ENCODE measurements at places on chromosomes 6 and 20.

- no peak for DNase-seq
Measured at GRCh38 chr20:20448881-20449280, 81.0 kb downstream of the INSM1 start.

- no peak for DNase-seq
Measured at GRCh38 chr6:55437141-55437540, 109.9 kb downstream of the GFRAL start.

- DNase-seq = no peak
Measured at GRCh38 chr20:18050628-18051027, 7.1 kb downstream of the OVOL2 start.

DNA sequence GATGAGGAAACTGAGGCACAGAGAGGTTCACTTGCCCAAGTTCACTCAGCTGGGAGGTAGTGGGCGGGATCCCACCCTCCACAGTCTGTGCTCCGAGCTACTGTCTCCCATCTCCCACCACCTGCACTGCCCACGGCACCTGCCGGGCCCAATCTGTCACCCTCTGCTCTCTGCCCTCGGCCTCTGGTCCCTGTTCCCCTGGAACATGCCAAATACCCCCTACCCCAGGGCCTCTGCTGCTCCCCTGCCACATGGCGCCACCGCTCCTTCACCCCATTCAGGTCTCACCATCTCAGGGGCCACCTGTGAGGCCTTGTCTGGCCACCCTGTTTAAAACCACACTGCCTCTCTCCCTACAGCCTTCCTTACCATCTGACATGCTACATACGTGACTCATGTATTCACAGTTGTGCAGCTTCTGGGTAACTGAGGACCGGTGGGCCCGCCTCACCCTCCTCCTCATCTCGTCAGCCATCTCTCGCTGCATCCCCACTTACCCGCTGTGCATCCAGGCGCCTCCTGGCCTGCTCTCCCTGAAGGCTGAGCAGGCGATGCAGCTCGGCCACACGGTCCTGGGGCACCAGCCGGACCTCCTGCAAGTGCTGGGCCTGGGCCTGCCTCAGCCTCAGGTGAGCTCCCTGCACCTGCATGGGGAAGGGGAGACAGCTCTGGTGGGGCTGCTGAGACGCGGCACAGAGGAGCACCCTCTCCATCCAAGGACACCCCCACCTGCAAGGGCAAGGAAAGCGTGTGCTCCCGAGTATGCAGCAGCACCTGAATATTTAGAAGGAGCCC, 50.6 kb downstream of the GINS1 start:
- no peak for DNase-seq

DNA sequence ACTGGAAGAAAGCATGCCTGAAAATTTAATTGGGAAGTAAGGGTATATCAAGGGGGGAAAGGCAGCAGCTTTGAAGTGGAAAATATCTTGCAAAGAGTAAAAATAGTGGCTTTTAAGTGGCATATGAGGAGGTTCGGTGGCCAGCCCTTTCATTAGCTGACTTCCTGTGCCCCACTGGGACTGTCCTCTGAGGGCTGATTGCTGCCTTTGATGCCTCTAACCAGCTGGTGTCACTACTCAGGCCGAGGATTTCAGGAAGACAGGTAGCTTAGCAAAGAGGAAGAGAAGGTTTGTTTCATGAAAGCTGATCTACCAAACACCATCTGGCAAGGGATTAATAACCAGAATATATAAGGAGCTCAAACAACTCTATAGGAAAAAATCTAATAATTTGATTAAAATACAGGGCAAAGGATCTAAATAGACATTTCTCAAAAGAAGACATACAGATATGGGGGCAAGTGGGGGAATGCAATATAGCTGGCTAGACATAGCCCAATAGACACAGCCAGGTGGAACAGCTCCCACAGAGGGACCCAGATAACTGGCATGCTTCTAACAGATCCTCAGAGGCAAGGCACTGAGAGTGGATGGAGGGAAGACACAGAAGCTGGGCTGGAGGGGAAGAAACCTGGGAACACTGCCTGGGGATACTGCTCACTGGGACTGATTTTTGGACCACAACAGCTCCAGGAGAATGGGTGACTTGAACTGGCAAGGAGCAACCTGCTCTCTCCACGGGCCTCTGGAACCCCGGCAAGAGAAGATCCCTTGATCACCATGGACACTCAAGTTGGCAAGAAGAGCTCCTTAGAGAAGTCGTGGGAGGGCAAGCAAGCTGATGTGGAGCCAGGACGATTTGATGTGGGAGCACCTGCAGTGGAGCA, 33.2 kb downstream of the CCN2 start:
- no peak for DNase-seq

- DNase-seq = no peak
Measured at GRCh38 chr6:89836639-89837222, 7.1 kb downstream of the CASP8AP2 start.

DNA sequence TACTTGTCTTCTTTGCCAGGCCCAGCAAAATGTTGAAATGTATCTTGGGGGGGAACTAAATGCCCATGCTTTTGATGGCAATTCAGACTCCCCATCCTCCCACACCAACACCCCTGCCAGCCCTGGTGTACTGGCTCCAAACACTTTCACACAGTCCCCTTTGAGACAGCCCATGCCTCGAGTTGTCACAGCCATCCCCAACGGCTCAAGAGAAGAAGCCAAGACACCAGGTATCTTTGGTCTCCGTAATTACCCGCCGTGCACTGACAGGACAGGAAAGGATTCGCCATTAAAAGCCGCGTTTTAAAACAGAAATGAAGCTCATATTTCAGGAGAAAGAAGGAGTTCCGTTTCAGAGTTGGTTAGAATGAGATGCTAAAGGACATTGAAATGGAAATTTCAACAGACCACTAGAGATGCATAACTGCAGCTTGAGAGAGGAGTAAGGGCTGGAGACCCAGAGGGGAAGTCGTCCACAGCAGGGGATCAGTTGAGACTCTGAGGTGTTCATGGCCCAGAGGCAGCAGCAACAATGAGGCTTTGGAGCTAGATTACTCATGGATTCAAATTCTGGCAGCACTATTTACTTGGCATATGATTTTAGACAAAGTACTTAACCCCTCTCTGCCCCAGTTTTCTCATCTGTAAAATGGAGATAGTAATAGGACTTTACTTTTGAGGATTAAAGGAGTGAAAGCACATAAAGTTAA, 63.5 kb upstream of the ADGRF1 start:
- no peak for DNase-seq

GRCh38 chr20:62776692-62777527, 19.4 kb upstream of the MRGBP start:
- DNase-seq = no peak

- no peak for DNase-seq
Measured at GRCh38 chr20:32435449-32436107, 77.4 kb downstream of the ASXL1 start.

GRCh38 chr6:4134841-4135664, at the start of gene ECI2:
Gene ECI2 (minus strand): TSS chr6:4135575. CDS start chr6:4135560, 15 bp downstream.
- DNase-seq = no peak

DNA sequence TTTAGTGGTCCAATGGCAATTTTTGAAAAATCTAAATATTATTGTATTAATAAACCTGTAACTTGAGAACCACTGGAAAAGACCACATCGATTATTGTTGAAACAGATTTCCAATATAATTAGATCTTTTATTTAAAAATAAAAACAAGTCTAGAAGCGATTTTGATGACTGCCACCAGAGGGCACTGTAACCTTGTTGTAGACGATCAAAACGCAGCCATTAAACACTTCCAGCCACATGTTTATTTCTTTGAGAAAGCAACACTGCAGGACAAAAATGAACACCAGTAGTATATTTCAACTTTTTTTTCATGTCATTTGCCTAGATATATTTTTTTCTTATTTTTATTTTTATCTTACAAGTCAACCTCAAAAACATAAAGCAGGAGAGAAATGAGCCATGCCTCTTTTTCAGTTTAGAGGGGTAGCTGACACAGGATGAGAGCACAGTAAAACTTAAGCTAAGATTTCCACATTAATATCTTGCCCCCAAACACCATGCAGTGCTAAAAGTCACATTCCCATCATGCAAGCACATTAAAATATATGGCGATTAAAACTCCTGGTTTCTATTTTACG, 115.4 kb downstream of the OPRM1 start:
- no peak for DNase-seq

DNA sequence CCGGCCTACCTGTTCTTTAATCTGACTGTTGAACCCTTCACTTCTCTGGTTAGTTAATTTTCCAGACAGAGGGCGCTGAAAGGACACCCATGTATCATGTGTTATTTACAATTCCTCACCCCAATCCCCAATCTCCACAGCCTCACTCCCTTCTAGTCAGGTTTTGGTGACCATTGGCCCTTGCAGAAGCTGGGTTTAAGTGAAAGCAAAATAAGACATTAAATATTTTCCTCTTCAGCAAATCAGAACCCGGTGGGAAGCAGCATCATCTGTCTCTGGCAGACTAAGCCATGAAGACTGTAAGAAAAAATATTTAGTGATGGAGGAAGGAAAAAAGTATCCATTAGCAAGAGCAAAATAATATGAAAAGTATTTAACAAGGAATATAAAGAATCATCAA, 9.4 kb upstream of the HLA-DQA1 start:
- no peak for DNase-seq

- DNase-seq = no peak
Measured at GRCh38 chr6:118896339-118897136, 2.6 kb downstream of the ASF1A start.

DNA sequence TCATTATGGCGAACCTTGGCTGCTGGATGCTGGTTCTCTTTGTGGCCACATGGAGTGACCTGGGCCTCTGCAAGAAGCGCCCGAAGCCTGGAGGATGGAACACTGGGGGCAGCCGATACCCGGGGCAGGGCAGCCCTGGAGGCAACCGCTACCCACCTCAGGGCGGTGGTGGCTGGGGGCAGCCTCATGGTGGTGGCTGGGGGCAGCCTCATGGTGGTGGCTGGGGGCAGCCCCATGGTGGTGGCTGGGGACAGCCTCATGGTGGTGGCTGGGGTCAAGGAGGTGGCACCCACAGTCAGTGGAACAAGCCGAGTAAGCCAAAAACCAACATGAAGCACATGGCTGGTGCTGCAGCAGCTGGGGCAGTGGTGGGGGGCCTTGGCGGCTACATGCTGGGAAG, 22.5 kb upstream of the PRND start:
- no peak for DNase-seq

DNA sequence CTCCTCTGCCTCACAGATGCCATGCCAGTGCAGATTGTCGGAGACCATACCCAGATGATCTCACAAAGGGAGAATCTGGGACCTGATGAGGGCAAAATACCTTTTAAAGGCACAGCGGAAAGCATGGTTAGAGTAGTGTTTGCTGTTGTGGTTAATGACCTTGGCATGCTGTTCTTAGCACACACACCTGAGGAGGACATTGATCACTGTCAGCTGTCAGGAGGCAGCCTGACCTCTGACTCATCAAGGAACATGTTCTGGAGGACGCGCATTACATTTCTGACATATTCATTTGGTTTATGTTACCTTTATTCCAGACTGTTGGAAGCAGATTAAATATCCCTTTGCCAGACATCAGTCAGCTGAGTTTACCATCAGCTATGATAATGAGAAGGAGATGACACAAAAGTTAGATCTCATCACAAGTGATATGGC, 57.1 kb downstream of the GOPC start:
- DNase-seq = no peak

GRCh38 chr6:36613200-36613995, 19.2 kb downstream of the SRSF3 start:
- DNase-seq = no peak

GRCh38 chr20:50814438-50815161, 19.7 kb downstream of the BCAS4 start:
- DNase-seq = no peak

GRCh38 chr6:66054967-66055366, 347.9 kb upstream of the EYS start:
- DNase-seq = no peak

GRCh38 chr20:19823971-19824370, 65.9 kb downstream of the RIN2 start:
- DNase-seq = no peak

GRCh38 chr6:56798163-56798562, 155.5 kb upstream of the DST start:
- no peak for DNase-seq

DNA sequence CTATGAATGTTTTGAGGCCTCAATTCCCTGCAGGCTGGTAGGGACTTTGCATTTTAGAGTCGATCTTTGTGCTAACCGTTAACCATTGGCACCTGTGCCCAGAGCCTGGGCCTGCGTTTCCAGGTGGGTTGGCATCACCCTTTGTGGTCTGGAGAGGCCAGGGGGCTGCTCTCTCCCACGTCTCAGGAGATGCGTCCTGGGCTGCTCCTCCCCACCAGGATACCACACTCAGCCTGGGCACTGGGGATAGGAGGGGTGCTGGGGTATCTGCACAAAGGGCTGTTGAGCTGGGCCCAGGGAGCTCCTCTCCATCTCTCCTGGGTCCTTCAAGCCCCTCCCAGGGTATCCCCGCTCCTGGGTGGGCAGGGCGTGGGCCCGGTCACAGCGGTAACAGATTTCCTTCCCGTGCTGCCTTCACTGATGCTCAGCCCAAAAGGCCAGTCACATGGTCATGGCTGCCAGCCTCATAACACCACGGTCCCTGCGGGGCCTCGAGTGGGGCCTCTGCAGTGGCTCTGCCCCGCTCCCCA, 266.2 kb downstream of the TAF4 start:
- DNase-seq = no peak

- no peak for DNase-seq
Measured at GRCh38 chr6:101117393-101118135, 236.4 kb upstream of the ASCC3 start.

DNA sequence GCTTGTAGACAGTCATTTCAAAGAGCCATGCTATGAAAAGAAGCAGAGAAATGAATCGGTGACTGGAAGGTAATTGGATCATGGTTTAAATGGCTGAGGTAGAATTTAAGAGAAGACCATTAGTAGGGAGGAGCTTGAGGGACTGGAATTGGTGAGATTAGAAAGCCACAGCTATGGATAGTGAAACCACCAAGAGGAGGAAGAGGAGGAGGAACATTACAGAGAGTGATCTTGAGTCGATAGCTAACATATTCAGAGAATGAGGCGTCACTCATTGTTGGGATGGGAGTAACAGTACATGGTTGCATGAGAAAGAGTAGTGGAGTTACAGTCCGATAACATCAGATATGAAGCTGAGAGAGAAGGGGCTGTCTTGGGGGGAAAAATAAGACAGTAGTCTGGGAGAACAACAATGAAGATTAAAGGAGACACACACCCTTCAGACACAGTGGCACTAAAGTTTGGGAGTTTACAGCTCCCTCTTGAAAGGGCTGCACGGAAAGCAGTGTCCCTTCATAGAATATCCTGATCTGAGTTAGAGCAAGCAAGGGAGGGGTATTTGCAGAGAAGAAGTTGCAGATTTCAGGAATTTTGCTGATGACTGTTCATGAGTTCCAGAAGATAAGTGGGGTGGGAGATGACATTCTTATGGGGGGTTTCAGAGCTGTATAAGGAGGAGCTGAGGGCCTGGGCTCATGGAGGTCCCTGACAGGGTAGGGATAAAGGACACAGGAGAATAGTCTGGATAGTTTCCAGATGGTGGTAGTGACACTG, 15.1 kb upstream of the LAMP5 start:
- no peak for DNase-seq

- DNase-seq = no peak
Measured at GRCh38 chr6:53258076-53258773, 90.5 kb downstream of the ELOVL5 start.

DNA sequence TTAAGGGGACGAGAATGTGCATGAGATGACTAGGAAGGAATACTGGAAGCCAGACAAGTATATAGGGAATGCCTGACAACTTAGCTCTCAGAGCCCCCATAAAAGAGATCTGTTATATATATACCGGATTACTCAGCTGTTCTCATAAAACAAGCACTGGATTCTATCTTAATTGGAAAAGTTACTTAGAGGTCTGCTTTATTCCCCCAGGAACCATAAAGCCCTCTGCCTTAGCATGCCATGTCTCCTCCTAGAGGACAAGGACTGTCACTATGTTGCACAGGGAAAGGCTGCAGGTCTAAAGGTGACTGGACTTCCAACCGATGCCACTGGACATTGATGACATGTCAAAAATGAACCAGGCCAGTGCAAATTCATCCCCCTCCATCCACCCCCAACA, 6.4 kb downstream of the EXOC2 start:
- DNase-seq = no peak

Data from stimulated activated CD8-positive, alpha-beta memory T cell treated with anti-CD3 and anti-CD28 coated beads, Interleukin-15, amount 100 ng/mL, for 4 hours (primary cell).